ENCODE measurements at places on chromosomes 4 and X.
A peak's percentile ranks its signal among the peaks of the same experiment; 100 is the strongest.

- no peak for DNase-seq
Observed at GRCh38 chr4:94159790-94160189, 47.9 kb upstream of the SMARCAD1 start.

- no peak for DNase-seq
Observed at GRCh38 chrX:150704030-150704613, 10.9 kb downstream of the MTMR1 start.

DNA sequence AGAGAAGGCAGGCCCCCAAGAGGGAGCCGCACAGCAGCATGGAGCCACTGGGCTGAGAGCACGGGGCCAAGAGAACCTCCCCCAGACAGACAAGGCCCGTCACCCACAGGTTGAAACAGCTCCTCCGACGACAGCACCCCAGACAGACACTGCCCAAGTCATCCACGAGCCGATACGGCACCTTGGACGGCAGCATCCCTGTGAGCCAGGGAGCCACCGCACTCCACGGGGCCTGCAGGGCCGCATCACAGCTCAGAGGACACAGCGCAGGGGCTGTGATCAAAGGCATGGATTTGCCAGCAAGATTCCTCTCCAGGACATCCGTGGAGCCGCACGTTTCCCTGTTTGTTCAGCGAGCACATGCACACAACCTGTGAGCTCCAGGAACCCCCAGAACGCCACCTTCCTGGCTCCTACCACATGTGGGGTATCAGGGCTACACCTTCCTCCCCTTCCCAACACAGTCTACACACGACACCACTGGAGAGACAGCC, 3.9 kb downstream of the CTBP1 start:
- no peak for DNase-seq

DNA sequence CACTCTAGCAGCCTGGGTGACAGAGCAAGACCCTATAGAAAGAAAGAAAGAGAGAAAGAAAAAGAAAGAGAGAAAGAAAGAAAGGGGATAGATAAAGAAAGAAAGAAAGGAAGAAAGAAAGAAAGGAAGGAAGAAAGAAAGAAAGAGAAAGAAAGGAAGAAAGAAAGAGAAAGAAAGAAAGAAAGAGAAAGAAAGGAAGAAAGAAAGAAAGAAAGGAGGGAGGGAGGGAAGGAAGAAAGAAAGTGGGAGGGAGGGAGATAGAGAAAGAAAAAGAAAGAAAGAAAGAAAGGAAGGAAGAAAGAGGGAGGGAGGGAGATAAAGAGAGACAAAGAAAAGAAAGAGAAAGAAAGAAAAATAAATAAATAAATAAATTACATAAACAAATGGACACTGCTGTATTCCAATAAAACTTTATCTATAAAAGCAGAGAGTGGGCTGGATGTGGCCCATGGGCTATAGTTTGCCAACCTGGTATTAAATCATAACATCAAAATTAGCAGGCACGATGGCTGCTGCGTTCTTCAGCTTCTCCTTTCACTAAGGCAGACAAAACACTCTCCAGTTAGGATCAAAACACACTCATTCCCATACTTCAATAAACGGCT, 165.0 kb downstream of the ZNF674 start:
- no peak for DNase-seq

DNA sequence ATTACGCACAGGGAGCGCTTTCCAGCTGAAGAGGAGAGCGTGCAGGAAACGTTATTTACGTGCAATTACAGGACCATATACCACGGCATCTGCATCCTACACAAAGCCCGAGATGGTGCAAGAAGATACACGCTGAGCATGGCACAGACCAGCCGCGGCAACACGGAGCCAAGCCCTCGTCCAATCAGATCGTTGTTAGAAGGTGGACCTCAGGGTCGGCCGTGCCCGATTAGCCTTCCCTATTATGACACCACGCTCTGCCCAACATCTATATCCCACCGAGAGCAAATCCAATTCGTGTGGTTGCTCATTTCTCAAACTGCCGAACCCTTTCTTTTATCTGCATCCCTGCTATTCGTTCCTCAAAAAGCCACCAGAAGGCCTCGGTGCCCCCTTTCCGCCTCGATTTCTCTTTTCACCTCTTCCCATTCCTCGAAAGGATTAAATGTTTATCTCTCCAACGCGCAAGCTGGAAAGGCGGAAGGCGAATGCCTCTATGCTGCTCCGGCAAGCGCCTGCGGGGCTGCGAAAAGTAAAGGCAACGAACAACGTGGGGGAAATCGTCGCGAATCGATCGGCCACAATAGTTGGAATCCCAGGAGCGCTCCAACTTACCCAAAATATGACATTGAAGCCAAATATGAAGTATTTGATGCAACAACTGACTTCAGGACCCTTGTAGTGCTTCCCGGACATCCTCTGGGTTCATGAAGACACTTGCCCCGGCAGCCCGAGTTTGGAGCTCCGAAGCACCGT, 702 bp downstream of the TSPAN5 start:
- DNase-seq = peak; percentile 33

DNA sequence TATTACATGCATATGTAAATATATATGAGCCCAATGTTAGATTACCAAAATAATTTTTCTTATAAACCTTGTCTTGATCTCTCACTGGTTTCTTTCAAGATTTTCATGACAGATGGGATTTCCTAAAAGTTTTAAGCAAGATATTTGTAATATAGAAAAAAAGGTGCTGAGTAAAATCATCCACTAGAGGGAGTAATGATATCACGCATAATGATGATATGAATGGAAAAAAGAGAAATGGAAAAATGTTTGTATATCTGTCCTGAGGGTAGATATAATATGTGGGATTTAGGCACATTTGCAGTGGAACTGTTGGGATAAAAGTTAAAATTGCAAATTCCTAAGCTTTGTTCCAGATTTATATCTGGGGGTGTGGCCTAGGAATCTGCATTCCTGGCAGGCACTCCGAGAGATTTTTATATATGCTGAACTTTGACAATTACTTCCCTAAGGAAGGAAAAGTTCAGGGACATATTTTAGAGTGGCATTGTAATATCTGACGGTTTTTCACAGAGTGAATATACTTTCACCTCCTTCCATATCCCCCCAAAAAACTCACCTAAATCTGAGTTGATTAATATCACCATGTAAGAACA, 60.5 kb downstream of the TMA16 start:
- no peak for DNase-seq

DNA sequence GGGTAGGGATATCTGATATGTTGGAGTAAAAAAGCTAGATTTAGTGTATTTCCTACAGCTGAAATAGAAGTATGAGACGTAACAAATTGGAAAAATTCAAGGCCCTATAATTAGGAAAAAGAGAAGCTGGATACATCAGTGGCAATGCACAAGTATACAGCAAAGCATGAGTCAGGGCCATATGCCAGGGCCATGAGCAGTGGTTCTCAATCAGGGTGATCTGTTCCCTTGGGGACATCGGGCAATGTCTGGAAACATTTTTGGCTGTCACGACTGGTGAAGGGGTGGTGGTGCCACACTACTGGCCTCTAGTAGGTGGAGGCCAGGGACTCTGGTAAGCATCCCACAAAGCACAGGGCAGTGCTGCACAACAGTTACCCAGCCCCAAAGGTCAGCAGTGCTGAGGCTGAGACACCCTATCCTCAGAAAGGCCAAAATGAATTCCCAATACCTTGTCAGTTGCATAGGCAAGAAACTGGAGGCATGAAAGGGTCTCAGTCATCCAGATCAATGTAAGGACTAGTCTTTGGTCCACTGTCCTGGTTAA, 36.8 kb upstream of the NAP1L5 start:
- DNase-seq = no peak

DNA sequence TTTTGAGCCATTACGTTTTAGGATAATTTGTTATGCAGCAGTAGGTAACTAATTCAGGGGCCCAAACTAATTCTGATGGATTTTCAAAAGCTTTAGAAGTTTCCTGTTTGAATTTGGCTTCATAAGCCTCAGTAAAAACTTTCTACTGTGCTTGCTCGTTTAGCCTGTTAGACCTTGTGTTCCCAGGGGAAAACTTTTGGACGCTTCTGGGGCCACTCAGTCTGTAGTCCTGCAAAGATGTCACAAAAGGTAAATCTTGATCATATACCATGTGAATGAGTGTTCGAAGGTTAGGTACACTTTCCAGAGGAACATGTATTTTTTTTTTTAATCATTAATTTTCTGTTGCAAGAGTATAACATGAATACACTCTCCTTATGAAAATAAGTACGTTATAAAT, 70.7 kb downstream of the SUPT20HL2 start:
- DNase-seq = no peak

DNA sequence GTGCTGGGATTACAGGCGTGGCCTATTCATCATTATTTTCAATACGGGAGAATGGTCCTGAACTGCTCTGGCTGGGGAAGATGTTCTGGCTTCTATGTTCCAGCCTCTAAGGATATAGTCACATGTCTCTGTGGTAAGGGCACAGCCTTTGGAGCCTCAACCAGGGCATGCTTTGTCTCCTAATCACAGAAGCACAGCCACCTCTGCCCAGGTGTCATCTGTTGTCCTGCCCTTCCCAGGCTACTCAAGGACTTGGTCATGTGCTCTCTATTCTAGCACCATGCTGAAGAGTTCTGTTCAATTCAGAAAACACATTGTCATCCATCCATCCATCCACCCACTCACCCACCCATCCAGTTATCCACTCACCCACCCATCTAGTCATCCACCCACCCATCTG, 29.5 kb downstream of the ASMTL start:
- DNase-seq = no peak
